Activated CD8-positive, alpha-beta T cell treated with anti-CD3 and anti-CD28 coated beads for 36 hours (primary cell): ENCODE measurements at places on chromosomes 7 and 10.

DNA sequence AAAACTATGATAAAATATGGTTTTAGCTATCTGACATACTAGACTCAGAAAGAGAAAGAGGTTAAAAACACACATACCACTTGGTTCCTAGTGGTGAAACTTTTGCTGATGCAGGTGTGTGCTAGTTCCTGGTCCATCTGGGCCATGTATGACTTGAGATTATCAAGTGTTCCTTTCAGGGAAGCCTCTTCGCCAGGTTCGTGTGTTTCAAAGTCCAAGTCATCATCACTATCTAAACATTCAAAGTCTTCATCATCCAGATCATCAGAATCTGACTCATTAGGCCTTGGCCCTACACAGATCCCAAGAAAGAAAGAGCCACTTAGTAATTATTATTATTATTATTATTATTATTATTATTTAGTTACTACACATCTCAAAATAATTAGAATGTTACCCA lies 26.4 kb downstream of the NUDT13 start:
- DNase-seq, result no peak

DNA sequence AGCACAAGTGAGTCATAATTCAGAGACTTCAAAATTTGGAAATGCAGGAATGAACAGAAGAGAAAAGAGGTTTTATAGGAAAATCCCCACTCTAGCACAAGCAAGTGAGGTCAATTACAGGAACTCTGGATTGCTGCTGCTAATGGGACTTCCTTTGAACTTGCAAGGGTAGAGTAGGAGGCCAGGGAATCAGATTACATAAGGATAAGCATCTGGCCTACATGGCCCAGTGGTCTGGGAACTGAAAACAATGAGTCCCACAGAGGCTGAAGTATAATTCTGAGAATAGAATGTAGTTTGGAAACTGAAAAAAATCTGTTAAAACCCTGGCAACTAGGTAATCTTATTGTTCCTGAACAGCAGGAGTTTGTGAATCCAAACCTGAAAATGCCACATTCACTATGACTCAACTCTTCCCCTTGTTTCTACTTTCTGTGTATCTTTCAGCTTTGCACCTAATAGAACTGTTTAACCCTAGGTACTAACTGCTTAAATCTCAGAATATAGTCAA lies 66.5 kb downstream of the CTNNA3 start:
- no peak for DNase-seq

GRCh38 chr7:130891254-130892094 lies 157.5 kb upstream of the KLF14 start:
- no peak for DNase-seq

- no peak for DNase-seq
Measured at GRCh38 chr7:122616951-122617350, 82.0 kb downstream of the RNF133 start.

- DNase-seq, result no peak
Measured at GRCh38 chr10:119735451-119735850, 9.6 kb downstream of the INPP5F start.

DNA sequence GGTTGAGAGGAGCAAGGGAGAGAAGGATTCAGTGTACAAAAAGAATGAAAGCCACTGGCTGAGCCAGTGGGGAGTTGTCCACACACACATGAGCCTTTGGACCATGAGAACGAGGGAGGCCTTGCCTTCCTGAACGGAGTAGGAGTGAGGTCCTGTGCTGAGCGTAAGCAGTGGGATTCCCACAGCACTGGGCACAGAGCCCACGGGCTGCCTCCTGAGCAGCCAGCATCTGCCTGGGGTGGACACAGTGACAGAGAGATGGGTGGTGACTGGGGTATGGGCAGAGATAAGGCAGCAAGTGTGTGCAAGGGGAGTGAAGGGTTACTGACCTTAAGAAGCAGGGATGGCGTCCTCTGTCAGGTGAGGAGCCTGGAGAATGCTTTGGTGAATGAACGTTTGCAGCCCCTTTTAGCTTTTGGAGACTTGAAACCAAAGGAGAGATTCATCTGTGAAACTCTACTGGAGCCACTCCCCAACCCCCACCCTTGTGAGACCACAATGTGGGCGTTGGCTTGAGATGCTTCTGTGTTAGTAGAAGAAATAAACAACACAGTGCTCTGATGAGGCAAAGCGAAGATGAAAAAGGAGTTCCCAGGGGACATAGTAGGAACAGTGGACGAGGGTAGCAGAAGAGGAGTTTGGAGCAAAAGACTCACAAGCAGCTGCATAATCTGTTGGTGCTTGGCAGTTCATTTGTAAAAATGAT lies 56.5 kb downstream of the FIGNL1 start:
- DNase-seq, result peak; percentile 85

DNA sequence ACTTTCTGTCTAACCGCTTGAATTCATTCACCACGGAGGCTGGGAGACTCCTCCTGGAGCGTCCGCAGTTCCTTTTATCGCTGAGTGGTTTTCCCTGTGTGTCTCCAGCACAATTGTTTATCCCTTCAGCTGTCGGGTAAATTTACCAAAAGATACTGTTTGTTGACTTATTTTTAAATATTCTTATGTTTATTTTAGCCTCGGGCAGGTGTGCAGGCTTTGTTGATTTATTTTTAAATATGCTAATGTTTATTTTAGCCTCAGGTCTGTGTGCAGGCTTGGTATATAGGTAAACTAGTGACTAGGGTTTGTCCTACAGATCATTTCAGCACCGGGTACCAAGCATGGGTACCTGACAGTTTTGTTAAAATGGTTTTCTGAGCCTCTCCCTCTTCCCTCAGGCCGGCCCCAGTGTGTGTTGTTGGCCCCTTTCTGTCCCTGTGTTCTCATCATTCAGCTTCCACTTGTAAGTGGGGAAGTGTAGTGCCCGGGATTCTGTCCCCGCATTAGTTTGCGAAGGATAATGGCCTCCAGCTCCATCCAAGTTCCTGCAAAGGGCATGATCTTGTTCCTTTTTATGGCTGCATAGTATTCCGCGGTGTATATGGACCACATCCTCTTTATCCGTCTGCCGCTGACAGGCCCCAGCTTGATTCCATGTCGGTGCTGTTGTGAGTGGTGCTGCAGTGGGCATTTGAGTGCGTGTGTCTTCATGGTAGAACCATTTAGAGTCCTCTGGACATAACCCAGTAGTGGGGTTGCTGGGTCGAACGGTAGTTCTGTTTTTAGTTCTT lies 5.3 kb downstream of the GET4 start:
- no peak for DNase-seq

DNA sequence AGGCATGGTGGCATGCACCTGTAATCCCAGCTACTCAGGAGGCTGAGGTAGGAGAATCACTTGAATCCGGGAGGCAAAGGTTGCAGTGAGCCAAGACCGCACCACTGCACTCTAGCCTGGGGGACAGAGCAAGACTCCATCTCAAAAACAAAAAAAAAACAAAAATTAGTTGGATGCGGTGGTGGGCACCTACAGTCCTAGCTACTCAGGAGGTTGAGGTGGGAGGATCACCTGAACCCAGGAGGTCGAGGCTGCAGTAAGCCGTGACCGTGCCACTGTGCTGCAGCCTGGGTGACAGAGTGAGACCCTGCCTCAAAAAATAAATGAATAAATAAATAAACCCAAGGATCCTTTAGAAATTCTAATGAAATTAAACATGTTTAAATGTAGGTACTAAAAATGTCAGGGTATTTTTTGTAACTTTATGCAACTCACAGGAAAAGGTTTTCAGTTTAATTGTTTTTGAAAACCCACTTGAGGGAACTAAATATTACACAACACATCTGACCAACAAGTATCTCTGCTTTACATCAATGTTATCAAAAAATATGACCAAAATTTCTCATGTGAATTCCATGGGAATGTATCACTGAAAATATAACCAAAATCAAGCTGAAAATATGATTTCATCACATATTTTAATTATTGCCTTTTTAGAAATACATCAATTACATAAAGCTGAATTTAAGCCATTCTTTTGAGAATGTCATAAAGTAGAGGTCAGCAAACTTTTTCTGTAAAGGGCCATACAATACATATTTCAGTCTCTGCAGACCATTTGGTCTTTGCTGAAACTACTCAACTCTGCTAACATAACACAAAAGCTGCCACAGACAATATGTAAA lies 23.9 kb downstream of the UPF2 start:
- no peak for DNase-seq

DNA sequence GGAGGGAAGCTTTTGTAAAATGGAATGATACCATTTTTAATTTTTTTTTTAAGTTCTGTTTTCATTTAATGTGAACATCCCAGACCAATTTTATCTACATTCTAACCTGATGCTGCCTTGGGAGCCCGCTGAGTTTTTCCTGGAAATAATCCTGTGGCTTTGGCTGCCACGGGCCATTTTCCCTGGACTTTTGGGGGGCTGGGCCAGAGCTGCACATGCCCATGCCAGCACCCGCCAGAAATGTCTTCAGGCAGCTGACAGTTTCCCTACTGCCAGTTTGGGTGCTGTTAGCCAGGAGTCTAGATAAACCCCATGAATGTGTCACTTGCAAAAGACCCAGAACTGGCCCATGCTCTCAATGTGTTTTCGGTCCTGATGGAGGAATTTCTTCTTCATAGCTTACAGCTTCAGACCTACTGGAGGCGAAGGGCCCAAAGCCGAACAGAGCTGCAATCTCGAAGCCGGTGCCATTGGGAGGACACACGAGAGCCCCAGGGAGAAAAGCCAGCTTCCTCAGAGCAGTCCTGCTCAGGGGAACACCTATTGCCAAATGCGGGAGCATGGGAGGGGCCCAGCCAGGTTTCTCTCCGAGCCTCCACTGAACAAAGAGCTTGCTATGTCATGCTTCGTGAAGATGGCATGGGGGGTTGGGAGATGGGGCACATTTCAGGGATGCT lies 444.2 kb upstream of the MKI67 start:
- DNase-seq, result no peak

GRCh38 chr7:94250124-94250523 lies 144.6 kb upstream of the COL1A2 start:
- no peak for DNase-seq

DNA sequence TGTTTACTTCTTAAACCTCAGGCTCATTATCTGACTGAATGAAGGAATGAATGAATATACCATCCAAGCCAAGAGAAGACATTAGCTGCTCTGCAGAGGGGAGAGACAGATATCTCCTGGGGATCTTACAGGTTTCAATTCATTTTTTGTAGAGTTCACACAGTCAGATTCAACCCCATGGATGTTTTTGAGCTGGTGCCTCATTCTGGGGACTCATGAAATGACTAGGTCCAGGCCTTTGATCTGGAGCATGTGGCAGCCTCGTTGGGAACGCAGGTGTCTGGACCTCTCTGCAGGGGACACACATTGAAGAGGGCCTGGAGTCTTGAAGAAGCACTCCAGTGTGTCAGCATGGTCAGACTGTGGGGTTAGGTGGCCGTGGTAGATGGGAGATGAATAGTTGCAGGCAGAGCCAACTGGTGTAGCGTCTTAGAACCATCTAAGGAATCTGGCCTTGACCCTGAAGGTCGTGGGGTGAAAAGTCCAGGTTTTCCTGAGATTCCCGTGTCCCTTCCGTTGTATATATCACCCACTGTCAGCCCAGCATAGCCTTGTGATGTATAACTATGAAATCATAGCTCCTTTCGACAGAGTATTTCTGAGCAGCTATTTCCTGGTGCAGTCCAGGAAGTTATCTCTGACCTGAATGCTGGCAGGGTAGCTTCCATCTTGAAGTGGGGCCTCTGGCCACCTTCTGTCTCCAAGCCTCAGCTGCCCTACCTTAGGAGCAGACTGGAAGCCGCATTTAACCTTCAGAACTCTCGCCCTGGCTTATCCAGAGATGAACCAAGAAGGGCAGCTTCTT lies 22.3 kb downstream of the BTBD16 start:
- peak; percentile 5 for DNase-seq

GRCh38 chr10:45001381-45002148 lies 842 bp downstream of the ZNF22 start:
- peak; percentile 73 for DNase-seq

GRCh38 chr7:46716926-46717325 lies 795.9 kb upstream of the IGFBP3 start:
- no peak for DNase-seq
